ENCODE measurements at places on chromosomes 1 and 21.

GRCh38 chr1:58874757-58875755 is 91.2 kb upstream of the JUN start:
- DNase-seq = no peak

- DNase-seq = no peak
These were observed 54.7 kb upstream of the DSCAM start for GRCh38 chr21:40901691-40902090.

DNA sequence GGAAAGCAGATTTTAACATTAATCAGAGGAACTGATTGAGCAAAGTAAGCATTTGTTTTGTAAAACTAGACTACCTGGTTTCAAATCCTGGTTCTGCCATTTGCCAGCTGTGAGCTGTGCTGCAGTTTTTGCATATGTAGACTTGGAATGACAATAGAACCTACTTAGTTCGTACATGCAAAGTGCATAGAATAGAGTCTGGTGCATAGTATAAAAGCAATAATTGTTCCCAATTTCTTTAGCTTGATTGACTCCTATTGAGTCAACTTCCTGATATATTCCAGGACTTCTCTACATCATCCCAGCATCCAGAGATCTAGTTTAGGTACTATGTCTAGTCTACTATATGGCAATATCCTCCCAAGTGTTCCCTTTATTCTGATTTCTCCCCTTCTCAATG is 144.4 kb upstream of the FGGY start:
- no peak for DNase-seq

DNA sequence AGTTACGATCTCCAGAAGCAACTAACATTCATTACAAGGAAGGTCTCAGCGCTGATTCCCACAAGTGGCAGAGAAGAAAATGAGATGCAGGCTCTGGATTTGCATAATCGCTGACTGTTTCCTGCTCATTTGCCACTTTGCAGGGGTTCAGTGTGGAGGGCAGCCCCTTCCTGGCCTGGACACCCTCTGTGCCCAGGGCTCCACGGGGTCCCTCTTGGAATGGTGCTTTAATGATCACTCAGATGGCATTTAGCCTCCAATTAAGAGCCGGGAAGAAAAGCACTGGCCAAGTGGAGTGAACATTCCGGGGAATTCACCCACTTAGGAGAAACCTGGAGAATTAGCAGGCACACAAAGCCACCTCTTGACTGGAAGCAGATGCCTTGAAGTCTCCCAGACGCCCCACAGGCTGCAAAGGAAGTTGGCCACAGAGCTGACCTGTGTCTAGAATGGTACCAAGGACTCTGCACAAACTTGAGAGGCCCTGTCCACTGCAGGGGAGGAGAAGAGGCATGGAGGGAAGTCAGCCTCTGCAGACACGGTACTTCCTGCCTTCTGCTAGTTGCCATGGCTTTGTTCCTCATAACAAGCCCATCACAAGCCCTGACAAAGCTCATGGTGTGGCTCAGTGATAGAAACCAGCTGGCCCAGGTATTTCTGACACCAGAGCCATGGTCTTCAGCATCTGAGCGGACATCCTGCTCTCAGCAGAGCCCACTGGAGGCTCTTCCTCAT is 157.2 kb downstream of the KAZN start:
- DNase-seq = no peak
